GM13977 (cell line): ENCODE measurements at places on chromosomes 2 and 18.

DNA sequence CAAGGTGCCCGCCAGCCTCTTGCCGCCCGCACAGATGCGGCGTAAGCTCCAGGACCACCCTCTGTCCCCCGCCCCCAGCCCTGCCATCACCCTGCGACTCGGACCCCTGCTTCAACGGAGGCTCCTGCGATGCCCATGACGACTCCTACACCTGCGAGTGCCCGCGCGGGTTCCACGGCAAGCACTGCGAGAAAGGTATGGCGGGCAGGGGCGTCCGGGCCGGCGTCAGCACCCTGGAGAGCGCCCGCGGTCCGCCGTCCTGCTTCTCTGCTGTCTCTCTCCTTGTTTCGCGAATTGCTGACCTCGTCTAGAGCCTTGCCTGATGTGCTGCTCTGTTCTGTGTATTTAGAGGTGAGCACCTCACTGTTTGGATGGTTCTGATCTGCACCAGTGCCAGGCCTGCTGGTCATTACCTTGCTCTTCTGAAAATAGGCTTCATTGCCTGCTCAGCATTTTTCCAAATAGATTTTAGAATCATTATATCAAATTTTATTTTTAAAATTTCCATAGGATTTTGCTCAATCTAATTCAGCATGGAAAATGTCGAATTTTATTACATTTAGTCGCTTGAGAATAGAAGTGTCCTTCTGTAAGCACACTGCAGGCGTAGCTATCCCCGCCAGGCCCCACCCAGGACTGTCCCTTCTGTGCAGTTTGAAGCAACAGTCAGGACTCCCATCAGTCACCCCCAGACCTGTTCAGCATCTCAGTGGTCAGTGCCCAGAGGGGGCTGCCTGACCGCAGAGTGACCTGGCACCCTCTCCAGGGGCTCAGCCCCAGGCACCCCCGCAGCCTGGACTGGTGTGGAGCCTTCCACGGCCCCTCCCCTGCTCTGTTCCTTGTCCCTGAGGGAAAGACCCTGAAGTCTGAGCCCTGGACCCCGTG, 51.6 kb downstream of the SNED1 start:
- no peak for DNase-seq

- no peak for DNase-seq
These were observed 287.0 kb upstream of the CCDC68 start for GRCh38 chr18:55246278-55246677.

DNA sequence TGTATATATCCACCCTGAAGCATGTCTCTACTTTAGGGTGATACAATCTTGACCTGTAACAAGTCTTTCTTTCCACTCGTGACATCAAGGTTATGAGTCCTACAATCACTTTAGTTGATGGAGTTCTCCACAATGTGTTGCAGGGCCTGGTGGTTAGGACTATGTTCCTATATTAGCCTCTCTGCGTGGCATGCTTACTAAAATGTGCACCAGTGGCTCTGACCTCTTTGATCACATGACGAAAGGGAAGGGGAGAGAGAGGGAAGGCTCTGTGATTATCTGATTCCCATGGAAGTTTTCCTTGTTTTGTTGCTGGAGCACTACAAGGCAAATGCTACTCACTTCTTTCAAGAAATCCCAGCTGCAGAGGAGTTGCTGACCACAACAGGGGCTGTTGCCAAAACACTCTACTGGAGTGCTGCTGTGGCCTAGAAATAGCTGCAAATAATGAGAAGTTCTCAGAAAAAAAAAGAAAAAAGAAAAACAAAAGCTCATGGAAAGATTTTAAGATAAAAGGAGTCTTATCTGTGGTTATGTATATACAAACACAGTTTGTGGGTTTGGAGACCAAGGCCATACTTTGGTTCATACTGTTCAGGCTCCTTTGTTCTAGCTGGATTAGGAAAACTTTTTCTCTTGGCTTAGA, 272.8 kb upstream of the MMADHC start:
- no peak for DNase-seq

DNA sequence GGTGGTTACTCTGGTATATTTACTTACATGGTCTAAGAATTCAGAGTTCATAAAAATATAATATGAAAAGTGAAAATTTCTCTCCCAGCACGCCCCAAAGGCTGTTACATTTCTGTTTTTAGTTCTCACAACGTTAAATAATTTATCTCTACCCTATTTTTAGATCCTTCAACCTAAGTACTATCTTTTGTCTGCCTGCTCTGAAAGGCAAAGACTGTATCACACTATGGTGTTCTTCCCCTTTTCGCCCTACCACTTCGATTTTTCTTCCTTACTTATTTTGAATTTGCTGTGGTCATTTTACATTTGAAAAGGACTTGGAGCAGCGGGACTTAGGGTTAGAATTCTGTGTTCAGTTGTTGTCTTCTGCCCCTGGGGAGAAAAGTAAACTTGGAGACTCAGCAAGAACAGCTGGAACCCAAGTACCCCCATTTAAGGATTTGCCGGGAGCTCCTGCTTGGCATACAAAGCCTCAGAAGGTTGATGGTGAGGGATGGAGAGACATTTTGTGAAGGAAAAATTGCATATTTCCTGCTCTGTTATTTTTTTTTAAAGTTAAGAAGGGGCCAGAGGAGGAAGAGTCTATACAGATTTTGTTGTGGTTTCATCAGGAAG, 19.0 kb downstream of the ADAM23 start:
- no peak for DNase-seq

DNA sequence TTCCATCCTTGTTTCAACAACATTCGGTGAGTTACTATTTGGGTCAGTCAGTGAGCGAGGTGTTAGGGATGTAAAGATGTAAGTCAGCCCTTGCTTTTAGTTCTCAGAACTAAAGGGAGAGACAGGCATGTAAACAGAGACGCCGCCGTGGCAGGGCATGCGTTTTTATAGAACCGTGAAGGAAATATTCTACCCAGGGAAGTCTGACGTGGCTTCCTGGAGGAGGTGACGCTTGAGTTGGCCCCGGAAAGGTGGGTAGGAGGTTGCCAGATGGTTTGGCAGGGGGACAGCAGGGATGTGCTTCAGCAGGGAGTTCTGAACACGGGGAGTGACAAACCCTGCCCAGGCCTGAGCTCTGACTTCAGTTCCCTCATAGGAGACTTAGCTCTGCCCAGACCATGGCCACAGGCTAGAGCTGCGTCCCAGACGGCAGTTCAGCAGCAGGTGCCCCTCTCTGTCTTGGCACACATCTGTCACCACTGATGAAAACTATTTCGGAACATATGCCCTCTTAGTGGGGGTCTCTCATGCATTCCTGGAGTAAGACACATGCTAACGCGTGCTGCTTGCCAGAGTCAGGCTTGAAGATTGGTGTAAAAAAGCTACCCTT, 23.4 kb upstream of the RPL31 start:
- no peak for DNase-seq

DNA sequence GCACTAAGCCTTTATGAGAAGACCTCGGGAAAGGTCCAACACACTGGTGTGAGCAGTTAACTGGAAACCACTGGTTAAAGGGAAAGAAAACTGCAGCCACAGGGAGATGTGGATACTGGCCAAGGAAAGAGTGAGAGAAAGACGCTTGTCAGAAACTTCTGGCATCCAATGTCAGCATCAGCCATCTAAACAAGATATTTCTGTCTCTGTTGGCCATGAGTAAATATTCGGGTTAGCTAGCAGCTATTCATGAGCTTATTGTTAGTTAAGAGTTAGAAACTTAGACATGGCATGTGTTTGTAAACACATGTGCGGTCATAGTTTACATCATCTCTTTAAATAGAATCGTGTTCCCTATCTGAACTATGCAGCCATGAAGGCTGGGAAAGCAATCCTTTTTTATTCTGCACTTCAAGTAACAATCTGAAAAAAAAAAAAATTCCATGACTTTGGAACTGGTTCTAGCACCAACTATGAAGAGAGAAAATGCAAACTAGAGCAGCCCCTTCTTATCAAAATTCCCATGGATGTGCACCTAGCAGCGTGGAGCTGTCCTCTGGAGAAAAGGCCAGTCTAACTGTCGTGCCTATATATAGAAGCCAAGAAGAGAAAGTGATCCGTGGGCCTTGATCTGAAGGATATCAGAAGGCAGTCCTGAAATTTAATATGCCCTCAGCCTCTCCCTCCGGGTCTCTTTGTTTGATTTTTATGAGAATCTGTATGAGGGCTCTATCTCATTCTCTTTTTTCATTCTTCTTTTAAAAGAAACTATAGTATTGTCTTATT, 84.0 kb upstream of the RFX8 start:
- no peak for DNase-seq

DNA sequence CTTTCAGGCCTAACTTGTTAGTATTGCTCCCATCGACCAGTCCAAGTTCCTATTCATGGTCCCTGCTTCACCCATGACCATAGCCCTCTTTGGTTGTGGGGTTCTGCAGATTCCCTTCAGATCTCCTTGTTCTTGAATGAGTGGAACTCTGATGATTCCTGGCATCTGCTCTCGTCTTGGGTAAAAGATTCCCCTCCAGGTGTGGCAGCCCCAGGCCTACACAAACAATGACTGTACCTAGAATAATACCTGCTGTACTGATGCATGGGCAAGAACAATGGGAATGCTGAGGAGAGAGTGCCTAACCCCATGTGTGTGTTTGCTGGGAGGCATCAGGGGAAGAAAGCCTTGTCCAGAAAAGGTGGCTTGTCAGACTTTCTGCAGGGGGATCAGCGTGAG, 39.2 kb upstream of the MRPL19 start:
- DNase-seq, result no peak

- DNase-seq, result no peak
These were observed 40.7 kb downstream of the PCARE start for GRCh38 chr2:29033656-29034055.
